ENCODE measurements at places on chromosomes 7 and 10.

DNA sequence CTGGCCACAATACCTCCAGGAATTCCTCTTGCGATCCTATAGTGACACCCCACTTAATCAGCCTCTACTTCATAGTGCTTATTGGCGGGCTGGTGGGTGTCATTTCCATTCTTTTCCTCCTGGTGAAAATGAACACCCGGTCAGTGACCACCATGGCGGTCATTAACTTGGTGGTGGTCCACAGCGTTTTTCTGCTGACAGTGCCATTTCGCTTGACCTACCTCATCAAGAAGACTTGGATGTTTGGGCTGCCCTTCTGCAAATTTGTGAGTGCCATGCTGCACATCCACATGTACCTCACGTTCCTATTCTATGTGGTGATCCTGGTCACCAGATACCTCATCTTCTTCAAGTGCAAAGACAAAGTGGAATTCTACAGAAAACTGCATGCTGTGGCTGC lies 56.8 kb downstream of the GPR141 start:
- DNase-seq, result no peak

DNA sequence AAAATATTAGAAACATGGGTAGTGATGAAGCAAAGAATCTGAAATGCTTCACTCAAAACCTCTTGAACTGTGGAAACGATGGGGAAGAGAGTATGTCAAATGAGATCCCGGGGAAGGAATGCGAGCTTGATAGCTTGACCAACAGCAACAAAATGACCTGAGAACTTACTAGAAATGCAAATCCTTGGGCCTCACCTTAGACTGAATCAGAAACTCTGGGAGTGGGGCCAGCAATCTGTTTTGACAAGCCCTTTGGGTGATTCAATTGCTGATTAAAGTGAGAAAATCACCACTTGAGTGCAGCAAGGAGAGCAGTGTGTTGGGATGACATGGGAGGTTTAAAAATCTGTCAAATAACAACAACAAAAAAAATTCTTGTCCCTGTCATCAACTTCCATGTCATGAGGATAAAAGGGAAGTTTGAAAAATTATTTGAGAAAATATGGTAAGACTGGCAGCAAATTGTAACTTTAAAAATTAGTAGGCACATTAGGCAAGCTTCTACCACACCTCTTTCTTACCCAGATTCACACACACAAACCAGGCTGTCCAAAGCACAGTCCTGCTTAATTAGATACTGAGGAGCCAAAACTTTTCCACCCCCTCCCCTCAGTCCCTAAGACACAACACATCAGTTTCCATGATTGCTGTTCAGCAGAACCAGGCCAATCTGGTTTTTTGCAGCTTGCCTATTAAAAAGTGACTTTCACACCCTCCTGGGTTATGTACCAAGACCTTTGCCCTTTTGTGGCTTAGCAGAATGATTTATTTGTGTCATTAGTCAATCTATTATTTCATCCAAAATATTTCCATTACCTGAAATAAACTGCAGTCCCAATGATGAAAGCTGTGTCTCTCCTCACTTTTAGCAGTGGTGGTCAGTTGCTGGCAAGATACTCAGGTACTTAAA lies 15.6 kb downstream of the CALCR start:
- DNase-seq, result no peak

GRCh38 chr10:97254694-97255093 lies 37.7 kb downstream of the ARHGAP19 start:
- no peak for DNase-seq

- DNase-seq, result no peak
These were observed 14.9 kb downstream of the OLAH start for GRCh38 chr10:15058689-15059088.

DNA sequence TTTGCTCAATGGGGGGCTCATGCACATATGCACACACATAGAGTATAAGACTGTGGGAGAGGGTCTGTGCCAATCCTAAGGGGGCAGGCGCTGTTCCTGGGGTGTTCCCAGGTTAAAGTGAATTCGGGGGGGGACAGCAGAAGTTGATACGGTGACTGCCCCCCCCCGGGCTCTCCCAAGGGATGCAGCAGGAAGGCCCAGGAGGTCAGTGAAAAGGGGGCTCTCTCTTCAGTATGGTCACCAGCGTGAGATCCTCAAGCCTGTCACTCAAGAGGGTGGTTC lies 32.4 kb downstream of the SPDYE6 start:
- no peak for DNase-seq

GRCh38 chr7:124351950-124352349 lies 319.1 kb upstream of the TMEM229A start:
- DNase-seq, result no peak

DNA sequence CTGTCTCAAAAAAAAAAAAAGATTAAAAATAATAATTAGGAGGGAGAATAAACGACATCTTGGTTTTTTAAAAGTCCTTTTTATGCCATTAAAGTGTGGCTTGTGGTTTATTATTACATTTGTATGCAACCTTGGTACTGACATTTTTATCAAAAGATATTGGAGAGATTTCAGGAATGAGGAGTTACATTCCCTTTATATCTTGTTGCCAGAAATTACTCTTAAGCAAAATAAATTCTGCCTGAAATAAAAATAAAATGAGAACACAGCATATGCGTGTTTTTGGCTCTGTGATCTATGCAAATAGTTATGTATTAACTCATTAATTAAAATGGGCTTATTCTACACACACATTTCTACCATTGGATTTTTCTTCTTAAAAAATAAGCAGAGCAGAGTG lies 202.4 kb downstream of the BICC1 start:
- no peak for DNase-seq

- no peak for DNase-seq
These were observed 719.0 kb downstream of the GRM8 start for GRCh38 chr7:126533715-126534114.

- no peak for DNase-seq
These were observed 45.5 kb upstream of the PRKAR2B start for GRCh38 chr7:106999023-106999422.

GRCh38 chr10:3046210-3046779 lies 21.1 kb upstream of the PFKP start:
- DNase-seq, result no peak

- peak; percentile 28 for DNase-seq
These were observed 23.9 kb upstream of the MPP7 start for GRCh38 chr10:28326516-28327490.
